ENCODE measurements at places on chromosomes 2 and 18.

- DNase-seq, result no peak
These were observed 35.7 kb upstream of the KYNU start for GRCh38 chr2:142841788-142842187.

DNA sequence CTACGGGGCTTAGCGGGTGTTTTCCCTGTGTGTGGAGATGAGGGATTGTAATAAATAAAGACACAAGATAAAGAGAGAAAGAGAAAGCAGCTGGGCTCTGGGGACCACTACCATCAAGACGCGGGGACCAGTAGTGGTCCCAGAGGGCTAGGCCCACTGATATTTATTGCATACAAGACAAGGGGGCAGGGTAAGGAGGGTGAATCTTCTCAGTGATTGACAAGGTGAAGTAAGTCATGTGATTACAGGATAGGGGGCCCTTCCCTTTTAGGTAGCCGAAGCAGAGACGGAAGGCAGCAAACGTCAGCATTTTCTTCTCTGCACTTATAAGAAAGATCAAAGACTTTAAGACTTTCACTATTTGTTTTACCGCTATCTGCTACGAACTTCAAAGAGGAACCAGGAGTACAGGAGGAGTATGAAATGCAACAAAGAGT is 4.5 kb upstream of the GAL3ST2 start:
- no peak for DNase-seq

DNA sequence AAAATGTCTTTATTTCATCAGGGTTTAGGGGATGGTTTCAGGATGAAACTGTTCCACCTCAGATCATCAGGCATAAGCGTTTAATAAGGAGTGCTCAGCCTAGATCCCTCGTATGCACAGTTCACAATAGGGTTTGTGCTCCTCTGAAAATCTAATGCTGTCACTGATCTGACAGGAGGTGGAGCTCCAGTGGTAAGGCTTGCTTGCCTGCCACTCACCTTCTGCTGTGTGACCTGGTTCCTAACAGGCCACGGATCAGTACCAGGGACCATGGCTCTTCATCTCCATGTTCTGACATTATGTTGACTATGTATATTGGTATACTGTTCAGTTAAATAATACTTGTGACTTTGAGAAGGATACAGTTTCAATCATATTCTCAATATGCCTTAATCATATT is 41.6 kb downstream of the PPIG start:
- no peak for DNase-seq

GRCh38 chr2:5538772-5539171 is 153.4 kb upstream of the SOX11 start:
- DNase-seq, result no peak

DNA sequence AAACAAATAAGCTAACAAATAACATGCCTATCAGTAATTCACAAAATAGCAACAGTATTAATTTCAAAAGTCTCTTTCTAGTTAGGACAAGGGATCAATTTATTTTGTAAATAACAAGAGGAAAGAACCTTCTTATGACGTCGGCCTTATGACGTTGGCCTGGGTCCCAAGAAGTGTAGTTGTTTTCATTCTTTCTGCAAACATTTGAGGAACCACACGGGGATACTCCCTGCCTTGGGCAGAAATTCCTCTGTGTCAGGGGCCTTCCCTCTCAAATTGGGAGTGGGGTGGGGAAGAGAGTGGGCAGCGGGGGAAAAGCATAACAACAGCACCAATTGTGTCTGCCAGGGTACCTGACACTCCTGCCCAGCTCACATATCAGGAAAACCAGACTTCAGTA is 1.3 kb downstream of the CCDC68 start:
- DNase-seq, result no peak
